ENCODE measurements at places on chromosomes 5 and 9.

GRCh38 chr5:1748271-1748670 is 51.4 kb downstream of the MRPL36 start:
- no peak for DNase-seq

DNA sequence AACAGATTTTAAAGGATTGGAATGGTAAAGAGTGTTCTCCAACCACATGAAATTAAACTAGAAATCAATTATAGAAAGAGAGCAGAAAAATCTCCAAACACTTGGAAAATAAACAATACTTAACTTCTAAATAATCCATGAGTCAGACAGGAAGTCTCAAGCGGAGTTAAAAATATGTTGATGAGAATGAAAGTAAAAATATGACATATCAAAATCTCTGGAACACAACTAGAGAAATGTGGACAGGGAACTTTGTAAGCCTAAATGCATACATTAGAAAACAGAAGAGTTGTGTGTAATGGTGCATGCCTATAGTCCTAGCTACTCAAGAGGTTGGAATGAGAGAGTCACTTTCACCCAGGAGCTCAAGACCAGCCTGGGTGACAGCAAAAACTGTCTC is 47.9 kb upstream of the ZNF618 start:
- DNase-seq = no peak

- no peak for DNase-seq
Observed at GRCh38 chr5:89662499-89662898, 747.1 kb downstream of the CETN3 start.

DNA sequence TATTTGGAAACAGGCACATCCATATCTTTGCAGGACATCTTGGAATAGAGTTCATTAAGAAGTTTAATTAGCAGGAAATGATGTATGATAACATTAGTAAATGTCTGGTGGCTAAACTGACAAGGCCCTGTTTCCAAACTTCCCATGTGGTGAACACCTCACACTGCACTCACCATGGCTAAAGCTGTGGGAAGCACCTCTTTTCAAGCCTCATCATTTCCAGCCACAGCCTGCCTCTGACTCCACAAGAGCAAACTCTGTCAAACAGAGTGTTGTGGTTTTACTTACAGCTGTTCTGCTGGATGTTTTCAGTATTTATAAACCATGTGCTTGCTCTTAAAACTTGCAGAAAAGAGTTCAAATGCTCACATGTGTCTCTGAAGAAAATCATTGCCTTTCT is 14.9 kb upstream of the NDUFB6 start:
- DNase-seq = no peak

GRCh38 chr5:89885670-89886069 is 523.9 kb downstream of the CETN3 start:
- no peak for DNase-seq

DNA sequence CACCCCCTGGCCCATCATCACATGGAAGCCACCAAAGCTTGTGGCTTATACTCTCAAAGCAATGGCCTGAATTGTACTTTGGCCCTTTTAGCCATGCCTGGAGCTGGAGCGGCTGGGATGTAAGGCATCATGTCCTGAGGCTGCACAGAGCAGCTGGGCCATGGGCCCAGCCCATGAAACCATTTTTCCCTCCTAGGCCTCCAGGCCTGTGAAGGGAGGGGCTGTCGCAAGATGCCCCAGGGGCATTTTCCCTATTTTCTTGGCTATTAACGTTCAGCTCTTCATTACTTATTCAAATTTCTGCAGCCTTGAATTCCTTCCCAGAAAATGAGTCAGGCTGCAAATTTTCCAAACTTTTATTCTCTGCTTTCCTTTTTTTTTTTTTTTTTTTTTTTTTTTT is 27.7 kb downstream of the FST start:
- DNase-seq = no peak
